ENCODE measurements at places on chromosomes 12 and 14.

- peak within 1 kb of the TSS; percentile 36 for H3K4me3 ChIP-seq
- no peaks in the 10 kb centered on the region for H3K27me3 ChIP-seq
- H3K36me3 ChIP-seq = no peaks in the 10 kb centered on the region
- peaks cover 7% of the 10 kb centered on the region for H3K4me1 ChIP-seq
- peak; percentile 83 for DNase-seq
- peak within 1 kb of the TSS; percentile 74 for H3K27ac ChIP-seq
These were observed at the start of gene CD4 for GRCh38 chr12:6788972-6789924. TSS of gene CD4 (plus strand) at chr12:6789528. CDS start at chr12:6800139, 10,611 bp downstream.

- H3K27ac ChIP-seq = no peak overlapping the region
- no peak overlapping the region for H3K4me3 ChIP-seq
- no peaks in the 10 kb centered on the region for H3K4me1 ChIP-seq
- DNase-seq = no peak
- H3K36me3 ChIP-seq = no peaks in the 10 kb centered on the region
These were observed 20.7 kb downstream of the NTF3 start for GRCh38 chr12:5452569-5452968.

- H3K27ac ChIP-seq = no peak overlapping the region
- no peaks in the 10 kb centered on the region for H3K4me1 ChIP-seq
- no peak for DNase-seq
- H3K4me3 ChIP-seq = no peak overlapping the region
- H3K36me3 ChIP-seq = no peaks in the 10 kb centered on the region
- H3K27me3 ChIP-seq = no peaks in the 10 kb centered on the region
These were observed 29.5 kb upstream of the EML1 start for GRCh38 chr14:99763527-99764221.

GRCh38 chr14:23183479-23183878 is at the start of gene SLC7A8:
TSS of gene SLC7A8 (minus strand) at chr14:23183660. CDS start at chr14:23182914, 746 bp downstream.
- no peaks in the 10 kb centered on the region for H3K36me3 ChIP-seq
- H3K4me1 ChIP-seq = peaks cover 27% of the 10 kb centered on the region
- no peak within 1 kb of the TSS for H3K27ac ChIP-seq
- peak; percentile 80 for DNase-seq
- peak within 1 kb of the TSS; percentile 51 for H3K4me3 ChIP-seq
- H3K27me3 ChIP-seq = no peaks in the 10 kb centered on the region

DNA sequence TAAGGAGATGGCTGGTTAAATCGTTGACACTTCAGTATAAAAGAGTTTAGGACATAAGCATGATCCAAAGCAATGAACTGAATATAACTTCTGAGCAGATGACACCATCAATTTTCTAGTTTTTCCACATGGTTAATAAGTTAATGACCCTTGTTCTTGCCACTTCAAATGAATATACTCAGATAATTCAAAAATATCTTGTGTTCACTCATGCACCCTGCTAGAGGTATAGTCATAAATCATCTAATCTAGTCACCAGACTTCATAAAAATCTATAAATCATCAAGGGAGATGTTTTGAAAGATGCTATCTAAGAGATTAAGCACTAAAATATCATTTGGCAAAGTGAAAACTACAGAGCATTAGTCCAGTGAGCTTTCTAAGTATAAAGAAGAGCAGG is 131.9 kb downstream of the MDGA2 start:
- H3K27me3 ChIP-seq = no peaks in the 10 kb centered on the region
- DNase-seq = no peak
- no peak overlapping the region for H3K4me3 ChIP-seq

- H3K27me3 ChIP-seq = no peaks in the 10 kb centered on the region
- H3K4me1 ChIP-seq = peaks cover 89% of the 10 kb centered on the region
- H3K36me3 ChIP-seq = no peaks in the 10 kb centered on the region
- H3K4me3 ChIP-seq = no peak overlapping the region
These were observed 144.3 kb downstream of the MED13L start for GRCh38 chr12:116133149-116133548.

DNA sequence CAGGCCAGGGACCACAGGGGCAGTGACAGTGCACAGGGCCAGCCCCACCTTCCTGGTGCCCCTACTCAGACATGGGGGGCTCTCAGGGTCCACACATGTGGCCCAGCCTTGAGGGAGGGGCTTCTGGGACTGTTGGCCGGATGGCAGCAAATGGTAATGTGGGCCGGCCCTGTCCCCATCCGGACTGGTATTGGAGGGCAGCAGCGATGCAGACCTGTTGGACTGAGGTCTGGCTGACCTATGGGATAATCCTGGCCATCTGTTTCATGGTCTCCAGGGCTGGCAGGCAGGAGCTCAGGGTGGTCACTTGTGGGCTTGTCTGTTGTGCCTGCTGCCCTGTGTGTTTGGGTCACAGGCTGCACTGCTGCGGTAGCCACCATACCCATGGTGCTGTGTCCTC is 387.5 kb downstream of the TMEM121 start:
- H3K27me3 ChIP-seq = peaks cover 39% of the 10 kb centered on the region
- no peaks in the 10 kb centered on the region for H3K36me3 ChIP-seq
- H3K4me1 ChIP-seq = no peaks in the 10 kb centered on the region
- DNase-seq = peak; percentile 58
- no peak overlapping the region for H3K4me3 ChIP-seq

GRCh38 chr12:87828382-87828973 is 200.7 kb downstream of the C12orf50 start:
- H3K27ac ChIP-seq = no peak overlapping the region
- no peak for DNase-seq

DNA sequence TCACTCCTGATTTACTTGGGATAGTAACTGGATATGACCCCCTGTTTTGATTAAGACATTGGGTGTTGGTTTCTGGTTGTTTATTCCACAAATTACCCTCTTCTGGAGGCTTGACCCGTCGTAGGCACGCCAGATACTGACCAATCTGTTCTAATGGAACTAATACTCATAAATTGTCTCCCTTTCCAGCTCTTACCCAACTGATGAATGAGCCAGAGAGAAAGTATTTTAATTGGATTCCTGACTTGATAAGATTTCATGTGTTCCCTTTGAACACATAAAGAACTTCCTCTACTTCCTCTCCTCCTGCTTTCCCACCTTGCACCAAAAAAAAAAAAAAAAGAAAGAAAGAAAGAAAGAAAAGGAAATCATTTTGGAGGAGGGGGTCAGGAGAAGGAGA is 340.9 kb downstream of the PCNX1 start:
- DNase-seq = no peak
- no peak overlapping the region for H3K27ac ChIP-seq
- H3K4me3 ChIP-seq = no peak overlapping the region
- H3K4me1 ChIP-seq = no peaks in the 10 kb centered on the region

DNA sequence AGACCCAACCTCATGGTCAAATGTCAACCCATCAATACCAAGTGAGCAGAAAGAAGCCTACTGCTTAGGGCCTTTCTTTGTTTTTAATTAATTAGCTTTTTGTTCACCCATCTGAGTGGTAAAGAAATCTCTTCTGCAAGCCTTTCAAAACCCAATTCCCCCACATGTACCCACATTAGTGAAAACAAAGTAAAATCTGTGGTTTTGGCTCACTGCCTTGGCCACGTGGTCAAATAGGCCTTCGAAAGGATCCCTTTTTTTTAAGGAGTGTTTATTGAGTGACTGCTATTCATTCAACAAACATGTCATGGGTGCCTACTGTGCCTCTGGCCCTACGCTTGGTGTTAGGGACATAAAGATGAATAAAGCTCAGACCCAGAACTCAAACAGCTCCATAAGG is 160.1 kb downstream of the NUAK1 start:
- H3K4me3 ChIP-seq = no peak overlapping the region
- no peak for DNase-seq
- H3K27ac ChIP-seq = no peak overlapping the region
- no peaks in the 10 kb centered on the region for H3K27me3 ChIP-seq
- H3K4me1 ChIP-seq = no peaks in the 10 kb centered on the region

DNA sequence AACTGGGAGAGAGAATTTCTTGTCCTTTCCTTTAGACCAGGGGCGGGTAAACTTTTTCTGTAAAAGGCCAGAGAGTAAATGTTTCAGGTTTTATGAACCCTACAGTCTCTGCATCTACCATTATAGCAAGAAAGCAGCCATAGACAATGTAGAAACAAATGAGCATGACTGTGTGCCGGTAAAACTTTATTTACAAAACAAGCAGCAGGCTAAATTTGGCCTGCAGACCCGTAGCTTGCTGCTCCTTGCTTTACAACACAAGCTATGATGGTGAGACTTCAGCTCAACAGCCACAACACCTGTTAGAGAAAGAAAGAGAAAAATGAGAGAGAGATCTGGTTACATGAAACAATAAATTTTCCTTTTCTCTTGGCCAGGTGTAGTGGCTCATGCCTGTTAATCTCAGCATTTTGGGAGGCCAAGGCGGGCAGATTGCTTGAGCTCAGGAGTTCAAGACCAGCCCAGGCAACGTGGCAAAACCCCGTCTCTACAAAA is 4.2 kb upstream of the CDC42BPB start:
- H3K4me1 ChIP-seq = no peaks in the 10 kb centered on the region
- no peaks in the 10 kb centered on the region for H3K27me3 ChIP-seq
- H3K4me3 ChIP-seq = no peak overlapping the region
- no peak for DNase-seq
- no peak overlapping the region for H3K27ac ChIP-seq
- no peaks in the 10 kb centered on the region for H3K36me3 ChIP-seq

- no peaks in the 10 kb centered on the region for H3K36me3 ChIP-seq
- H3K4me1 ChIP-seq = no peaks in the 10 kb centered on the region
- peaks cover 15% of the 10 kb centered on the region for H3K27me3 ChIP-seq
- no peak overlapping the region for H3K4me3 ChIP-seq
These were observed 76.1 kb downstream of the GALC start for GRCh38 chr14:87916886-87917275.

DNA sequence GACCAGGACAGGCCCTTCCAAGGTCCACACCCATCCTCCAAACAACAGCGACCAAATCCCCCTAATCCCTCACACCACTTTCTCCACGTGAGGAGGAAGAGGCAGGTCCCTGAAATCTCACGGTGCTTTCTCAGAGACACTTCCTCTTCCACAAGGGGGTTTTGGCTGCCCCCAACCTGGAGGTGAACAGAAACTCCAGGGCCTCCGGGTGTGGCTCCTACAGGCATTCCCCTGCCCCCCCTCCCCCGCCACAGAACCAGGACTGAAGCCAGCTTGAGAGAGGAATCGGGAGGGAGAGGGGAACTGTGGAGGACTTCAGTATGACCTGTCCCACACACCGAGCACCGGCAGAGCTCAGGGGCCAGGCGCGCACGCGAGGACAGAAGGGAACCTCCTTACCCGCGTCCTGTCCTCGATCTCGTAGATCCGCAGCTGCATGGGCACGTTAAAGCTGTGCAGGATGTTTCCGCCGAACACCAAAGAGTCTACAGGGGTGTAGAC is 60.2 kb downstream of the KDM2B start:
- H3K4me3 ChIP-seq = no peak overlapping the region
- DNase-seq = no peak
- H3K4me1 ChIP-seq = no peaks in the 10 kb centered on the region
- H3K36me3 ChIP-seq = no peaks in the 10 kb centered on the region
- H3K27ac ChIP-seq = no peak overlapping the region
- H3K27me3 ChIP-seq = no peaks in the 10 kb centered on the region
